ENCODE measurements at places on chromosomes 2 and 18.

DNA sequence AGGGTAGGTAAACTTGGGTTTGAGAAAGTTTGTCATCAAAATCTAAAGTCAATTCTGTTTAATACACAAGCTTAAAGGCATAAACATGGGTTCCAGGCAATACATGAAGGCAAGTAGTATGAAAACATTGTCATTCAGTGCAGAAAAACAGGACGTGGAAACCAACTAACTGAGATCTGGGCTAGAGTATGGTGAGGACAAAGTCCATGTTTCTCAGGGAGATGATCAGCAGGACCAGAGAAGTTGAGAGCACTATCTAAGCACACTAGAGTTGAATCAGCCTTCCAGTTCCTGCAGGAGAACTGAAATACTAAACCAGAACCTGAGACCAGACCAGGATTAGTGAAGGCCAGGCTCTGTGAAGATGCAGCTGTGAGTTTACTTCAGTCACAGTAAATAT lies 302.8 kb upstream of the CRIM1 start:
- no peak for DNase-seq

- DNase-seq, result peak; percentile 22
Observed at GRCh38 chr18:21599585-21600525, 649 bp downstream of the ESCO1 start.

GRCh38 chr2:155377266-155377680 lies 678.8 kb downstream of the KCNJ3 start:
- DNase-seq, result peak; percentile 11

GRCh38 chr2:210262036-210262435 lies 36.8 kb upstream of the ACADL start:
- DNase-seq, result no peak

- DNase-seq, result no peak
Observed at GRCh38 chr2:46815121-46815802, 100.3 kb downstream of the MCFD2 start.

- DNase-seq, result no peak
Observed at GRCh38 chr2:423479-423878, 135.6 kb upstream of the ALKAL2 start.

DNA sequence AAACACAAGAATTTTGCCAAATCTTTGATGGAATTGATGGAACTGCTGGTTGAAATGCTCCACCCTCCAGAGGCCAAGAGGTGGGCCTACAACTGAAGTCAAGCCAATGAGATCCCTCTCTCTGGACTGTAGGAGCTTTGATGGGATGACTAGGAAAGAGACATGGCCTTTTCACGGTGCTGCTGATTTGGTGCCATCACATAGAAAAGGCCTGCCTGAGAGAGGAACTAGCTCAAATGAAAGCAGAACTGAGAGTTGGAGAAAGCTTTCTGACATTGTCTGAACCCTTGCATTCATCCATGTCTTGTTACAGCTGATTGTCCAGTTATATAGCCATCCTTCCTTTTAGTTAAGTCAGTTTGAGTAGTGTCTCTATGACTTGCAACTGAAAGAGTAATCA lies 283.8 kb upstream of the LYPD1 start:
- DNase-seq, result no peak

DNA sequence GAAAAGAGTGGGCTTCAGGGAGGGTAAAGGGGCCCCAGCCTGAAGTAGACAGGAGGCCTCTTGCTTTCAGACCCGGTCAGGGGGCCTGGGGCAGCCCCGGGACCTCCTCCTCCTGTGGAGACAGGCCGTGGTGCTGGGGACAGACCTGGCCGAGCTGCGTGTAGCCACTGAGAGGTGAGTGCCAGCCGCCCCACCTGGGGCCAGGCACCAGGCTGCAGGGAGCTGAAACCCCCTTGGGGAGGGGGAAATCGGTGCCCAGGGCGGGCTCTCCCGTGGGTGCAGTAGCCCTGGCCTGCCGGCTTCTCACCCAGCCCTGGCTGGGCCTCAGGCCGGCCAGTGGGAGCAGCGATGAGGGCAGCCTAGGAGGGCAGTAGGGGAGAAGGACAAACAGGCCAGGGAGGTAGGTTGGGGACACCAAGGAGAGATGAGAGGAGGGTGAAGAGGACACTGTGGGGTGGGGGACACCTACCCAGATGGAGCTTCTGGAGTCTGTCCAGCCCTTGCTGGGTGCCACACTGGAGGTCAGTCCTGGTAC lies 24.0 kb downstream of the CROCC2 start:
- no peak for DNase-seq

DNA sequence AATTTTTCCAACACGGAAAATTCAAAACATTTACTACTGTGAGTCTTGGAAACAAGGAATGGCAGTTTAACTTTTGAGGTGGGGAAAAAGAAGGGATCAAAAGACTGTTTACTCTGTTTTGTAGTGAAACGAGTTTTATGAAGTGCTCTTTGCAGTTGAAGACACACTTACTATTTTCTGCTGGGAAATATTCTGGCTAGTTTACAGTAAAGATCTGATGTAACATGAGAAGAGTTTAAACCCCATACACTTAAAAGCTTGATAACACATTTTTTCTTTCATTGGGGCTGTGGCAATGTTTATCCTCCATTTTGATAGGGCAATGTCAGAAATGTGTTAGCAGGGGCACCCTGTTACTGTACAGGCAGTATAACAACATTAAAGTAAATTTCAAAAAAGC lies 124.9 kb upstream of the SMAD7 start:
- DNase-seq, result no peak

GRCh38 chr2:227404585-227405271 lies 17.0 kb upstream of the SCYGR1 start:
- no peak for DNase-seq

DNA sequence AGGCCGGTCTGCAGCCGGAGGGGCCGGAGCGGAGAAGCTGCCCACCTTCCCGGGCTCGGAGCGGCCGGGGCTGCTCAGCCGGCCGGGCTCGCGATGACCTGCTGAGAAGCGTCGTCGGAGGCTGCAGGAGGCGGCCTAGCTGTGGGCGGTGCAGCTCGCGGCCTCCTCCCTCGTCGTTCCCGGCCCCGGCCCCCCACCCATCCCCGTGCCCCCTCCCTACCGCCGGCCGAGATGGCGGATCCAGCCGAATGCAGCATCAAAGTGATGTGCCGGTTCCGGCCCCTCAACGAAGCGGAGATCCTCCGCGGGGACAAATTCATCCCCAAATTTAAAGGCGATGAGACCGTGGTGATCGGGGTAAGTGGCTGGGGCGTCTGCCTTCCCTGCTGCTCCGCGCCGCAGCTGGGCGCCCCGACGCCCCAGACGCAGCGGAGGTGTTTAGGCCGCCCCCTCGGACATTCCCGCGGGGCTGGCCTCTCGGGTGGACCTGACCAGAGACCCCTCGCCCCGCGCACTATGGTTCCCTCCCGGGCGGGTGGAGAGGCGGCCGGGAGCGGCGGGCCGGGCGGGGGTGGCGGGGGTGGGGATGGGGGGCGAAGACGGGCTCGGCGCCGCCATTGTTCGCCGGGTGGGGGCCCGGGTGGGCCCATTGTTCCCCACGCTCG lies 492 bp downstream of the KIF5C start:
- peak; percentile 21 for DNase-seq

DNA sequence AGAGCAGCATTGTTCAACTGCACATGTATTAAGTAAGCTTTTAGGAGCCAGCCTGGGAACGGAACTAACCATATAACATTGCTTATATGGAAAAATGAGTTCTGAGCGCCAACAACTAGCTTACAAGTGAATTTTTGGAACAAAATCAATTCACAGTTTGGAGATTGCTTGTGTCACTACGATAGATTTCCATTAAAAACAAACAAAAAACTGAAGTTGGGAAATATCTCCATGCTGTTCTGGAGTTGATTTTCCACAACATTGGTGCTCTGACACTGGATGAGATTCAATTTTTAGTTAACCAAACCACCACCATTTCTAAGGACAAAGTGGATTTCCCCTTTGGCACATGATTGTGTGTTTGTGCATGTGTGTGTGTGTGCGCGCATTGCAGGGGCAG lies 56.9 kb upstream of the ZNF397 start:
- no peak for DNase-seq

DNA sequence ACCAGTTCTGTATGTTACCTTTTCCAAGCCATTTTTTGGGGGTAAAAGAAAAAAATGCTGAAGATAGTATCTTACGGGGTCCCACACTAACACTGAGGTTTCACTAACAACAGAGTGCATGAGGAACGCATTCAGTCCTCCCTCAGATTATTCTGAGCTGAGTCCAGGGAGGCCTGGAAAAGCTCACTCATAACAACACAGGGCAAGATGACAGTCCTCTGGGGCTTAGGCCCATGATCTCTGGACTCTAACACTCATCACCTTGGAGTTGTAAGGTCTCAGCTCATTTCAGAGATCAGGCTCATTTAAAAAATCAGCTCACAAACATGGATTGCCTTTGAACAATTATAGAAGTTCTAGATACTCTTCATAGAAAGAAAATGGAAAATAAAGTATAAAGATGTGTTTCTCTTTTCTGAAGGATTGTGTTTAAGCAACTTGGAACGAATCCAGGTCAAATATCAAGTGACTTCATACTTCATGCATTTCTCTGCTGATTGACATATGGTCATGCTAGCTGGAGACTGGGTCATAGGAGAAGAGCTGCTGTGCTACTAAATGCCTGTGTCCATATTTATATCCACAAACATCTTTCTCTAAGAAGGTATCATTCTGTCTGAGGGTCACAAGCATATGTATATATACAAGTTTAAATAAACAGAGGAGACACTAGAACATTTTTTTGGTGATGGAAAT lies 265.8 kb downstream of the ALK start:
- DNase-seq, result no peak

DNA sequence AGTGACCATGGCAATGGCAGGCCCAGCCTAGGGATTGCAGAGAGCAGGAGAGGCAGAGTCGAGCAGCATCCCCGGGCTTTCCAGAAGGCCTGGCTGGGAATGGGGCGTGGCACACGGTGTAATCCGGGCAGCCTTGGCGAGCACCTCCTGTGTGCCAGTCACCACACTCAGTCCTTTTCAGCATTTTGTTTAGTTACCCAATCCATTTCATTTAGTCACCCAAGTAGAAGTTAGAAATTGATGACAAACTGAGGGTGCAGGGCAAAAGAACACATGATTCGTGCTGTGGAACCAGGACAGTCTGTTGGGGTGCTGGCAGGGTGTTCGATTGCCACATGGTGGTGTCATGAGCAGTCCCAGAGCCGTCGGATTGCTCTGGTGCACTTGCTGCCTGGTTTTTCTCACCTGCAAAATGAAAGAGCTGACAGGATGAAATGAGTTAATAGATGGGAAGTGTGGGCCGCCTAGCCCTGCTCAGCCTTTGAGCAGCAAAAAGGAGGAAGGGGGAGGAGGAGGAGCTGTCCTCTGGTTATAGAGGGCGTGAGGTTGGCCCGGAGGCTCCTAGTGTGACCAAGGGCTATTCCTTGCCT lies 299.4 kb downstream of the AGAP1 start:
- DNase-seq, result no peak

DNA sequence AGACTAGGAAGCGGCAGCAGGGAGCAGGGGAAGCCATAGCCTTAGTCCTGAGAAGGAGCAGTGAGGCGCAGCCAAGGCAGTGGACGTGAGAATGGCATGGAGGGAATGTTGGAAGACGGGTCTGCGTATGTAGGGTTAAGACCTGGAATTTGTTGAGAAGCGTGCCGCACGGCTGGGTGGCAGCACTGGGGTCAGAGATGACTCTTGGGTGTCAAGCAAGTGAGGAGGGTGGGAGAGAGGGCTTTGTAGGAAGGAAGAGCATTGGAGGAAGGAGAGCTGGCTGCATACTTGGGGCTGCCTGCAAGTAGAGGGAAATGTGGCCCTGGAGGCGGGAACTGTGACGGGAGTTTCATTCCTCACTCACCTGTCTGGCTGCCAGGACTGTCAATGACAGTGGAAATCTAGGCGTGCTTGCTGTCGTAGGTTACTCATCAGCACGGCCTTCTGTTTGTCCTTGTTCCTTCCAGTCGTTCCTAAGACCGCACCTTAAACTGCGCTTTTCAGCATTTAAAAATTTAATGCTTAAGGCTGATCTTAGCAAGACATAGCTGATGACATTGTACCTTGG lies 108.0 kb downstream of the ITGB1BP1 start:
- DNase-seq, result no peak

DNA sequence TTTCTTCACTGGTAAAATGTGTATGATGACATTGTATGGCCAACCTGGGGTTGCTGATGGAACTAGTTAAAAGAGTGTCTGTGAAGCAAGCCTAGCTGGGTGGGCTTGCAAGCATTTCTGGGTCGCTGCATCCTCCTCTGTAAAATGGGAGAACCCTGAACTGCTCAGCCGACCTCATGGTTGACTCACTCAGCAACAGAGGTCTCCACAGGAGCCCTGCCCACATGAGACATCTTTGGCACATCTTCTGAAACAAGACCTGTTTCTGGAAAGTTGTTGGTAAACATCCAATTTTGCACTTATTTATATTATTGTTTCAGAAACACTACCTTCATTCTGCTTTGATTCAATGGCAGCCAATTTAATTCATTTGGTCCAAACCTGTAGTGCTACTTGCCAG lies 52.6 kb downstream of the BCL11A start:
- no peak for DNase-seq

DNA sequence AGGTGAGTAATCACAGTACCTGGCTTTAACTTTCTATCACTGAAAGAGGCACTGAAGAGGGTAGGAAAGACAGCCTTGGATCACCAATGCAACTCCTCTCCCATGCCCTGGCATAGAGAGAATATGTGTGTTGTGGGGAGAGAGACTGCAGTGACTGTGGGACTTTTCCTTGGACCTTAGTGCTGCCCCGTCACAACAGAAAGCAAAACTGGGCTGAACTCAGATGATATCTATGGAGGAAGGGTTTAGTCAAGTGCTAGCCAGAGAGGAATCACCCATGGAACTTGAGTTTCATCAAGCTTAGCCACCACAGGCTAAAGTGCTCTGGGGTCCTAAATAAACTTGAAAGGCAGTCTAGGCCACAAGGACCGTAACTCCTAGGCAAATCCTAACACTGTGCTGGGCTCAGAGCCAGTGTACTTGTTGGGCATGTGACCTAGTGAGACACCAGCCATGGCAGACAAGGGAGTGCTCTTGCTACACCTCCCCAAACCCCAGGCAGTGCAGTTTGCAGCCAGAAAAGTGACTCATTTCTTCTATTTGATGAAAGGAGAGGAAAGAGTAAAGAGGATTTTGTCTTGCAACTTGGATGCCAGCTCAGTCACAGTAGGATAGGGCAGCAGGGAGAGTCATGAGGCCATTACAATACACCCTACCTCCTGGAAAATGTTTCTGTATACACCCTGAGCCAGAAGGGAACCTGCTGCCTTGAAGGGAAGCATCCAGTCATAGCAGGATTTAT lies 105.8 kb upstream of the SPOPL start:
- DNase-seq, result no peak

DNA sequence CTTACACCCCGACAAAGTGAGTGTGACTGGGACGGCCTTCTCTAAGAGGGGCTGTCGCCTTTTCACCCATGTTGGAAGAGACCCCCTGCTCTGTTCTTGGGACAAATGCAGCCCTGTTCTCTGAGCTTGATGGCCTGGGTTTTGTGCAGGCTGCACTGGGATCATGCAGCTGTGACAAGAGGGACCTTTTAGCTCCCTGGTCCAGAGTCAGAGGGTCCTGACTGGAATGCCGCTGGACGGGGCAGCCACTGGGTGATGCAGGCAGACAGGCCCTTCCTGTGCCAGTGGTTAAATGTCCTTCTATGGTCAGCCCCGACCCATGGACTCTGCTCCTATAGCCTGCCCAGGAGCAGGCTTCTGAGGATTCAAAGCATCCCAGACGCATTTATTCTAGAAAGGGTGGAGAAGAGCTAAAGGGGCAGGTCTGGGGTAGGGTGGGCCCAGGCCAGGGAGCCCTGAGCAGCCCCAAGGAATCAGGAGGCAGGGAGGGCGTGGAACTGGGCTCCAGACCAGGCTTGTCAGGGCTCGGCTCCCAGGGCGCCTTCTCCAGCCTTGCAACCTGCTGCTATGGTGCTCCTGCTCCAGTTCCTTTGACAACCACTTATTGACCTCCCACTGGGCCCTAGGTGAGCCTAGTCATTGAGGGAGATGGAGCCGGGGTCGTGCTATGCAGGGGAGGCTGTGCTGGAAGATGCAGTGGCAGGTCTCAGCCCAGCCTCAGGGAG lies 277.9 kb upstream of the HS6ST1 start:
- no peak for DNase-seq
